ENCODE measurements at places on chromosomes 3 and 15.

DNA sequence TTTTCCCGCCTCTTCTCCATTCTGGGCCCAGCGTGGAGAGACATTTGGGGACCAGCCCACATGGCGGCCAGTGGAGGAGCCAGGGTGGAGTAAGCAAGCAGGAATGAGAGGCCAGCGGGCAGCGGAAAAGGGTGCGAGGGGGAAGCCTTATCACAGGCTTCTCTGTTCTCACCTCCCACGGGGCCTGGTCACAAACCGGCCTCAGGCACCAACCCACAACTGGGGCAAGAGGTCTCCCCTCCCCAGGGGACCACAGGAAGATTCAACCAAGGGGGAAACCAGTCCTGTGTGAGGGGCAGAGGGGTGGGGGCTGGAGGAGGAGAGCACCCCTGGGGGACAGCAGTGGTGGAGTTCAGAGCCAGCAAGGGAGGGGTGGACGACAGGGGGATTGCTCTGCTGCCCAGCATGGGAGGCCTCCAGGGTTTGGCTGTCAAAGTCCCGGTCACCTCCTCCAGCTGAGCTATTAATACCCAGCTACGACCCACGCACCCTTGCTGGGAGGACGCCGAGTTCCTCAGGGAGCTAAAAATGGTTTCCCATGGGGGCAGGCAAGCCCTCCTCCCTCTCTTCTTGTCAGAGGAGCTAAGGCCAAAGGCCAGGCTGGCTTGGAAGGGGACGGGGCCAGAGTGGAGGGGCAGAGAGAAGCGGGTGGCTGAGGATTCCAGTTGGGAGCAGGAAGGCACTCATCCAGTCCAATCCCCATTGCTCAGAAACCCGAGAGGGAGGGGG, 23.8 kb upstream of the RPL29 start:
- no peak for DNase-seq

- DNase-seq, result no peak
These were observed 6.0 kb upstream of the RTP1 start for GRCh38 chr3:187191271-187191670.

DNA sequence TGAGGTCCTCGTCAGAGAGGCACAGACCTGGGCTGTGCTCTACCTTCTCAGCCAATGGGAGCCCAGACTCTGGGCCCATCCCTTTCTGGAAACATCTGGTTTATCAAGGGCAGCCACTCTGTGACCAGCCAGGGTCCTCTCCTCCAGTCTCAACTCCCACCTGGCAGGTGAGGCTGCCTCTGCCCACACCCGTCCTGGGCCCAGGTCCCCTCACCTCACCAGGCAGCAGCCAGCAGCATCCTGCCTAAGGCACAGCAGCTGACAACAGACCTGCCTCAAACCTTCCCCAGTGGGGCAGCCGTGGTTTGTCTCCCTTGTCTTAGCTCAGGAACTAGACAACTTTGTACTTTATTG, 8.7 kb upstream of the VIPR1 start:
- no peak for DNase-seq

DNA sequence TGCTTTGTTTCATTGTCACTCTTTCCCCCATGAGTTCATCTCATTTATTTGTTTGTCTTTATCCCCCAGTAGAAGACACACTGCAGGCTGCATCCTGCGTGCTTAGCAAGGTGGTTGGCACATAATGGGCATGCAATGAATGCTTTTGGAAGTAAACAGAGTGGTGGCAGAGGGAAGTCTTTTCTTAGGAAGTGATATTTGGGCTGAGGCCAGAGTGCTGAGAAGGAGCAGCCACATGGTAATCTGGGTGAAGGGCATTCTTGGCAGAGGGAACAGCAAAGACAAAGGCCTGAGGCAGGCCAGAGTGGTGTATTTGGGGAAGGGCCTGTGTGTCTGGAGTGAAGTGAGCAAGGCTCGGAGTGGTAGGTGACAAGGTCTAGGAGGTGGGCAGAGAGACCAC, 17.7 kb upstream of the ADAMTS7 start:
- no peak for DNase-seq

GRCh38 chr3:101262393-101263240, 57.8 kb downstream of the IMPG2 start:
- DNase-seq, result no peak

- DNase-seq, result no peak
These were observed 92.0 kb upstream of the CCDC54 start for GRCh38 chr3:107285197-107285596.

GRCh38 chr3:150268426-150269391, 139.4 kb upstream of the TSC22D2 start:
- DNase-seq, result peak; percentile 44

DNA sequence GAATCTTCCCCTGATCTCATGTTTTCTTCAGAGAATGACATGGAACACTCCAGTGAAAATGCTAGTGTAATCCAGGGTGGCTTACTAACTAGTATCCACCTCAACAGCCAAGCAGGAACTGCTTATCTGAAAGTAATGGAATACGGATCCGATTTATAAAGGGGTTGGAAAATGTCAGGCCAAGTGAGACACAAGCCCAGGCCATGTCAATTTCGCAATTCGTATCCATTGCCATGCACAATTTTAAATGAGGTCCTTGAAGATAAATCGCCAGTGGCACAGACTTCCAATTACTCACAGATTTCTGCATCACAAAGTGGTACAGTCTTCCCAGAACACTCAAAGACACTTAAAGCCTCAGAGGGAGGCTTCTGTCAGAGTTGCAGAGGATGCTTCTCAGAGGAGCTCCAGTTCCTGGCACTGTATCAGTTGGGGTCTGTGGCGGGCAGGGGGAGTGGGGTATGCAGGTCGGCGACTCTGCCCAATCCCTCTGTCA, 16.5 kb upstream of the FAM240A start:
- no peak for DNase-seq

DNA sequence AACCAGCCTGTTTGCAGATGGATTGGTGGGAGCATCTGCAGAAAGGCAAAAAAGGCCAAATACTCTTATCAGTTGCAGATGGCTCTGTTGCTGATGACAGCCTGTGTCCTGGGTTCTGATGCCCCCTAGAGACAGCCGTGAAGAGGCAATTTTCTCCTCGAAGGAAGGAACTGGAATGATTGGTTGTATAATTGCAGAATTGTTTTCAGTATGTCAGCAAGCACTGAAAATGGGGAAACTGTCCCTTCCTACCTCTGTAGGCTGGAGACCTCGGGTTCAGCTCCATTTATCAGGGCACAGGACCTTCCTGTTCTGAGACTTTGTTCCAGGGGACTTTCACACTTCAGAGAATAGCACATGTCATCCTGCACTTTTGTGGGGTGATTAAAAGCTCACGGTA, 103.0 kb downstream of the PGPEP1L start:
- DNase-seq, result peak; percentile 57

DNA sequence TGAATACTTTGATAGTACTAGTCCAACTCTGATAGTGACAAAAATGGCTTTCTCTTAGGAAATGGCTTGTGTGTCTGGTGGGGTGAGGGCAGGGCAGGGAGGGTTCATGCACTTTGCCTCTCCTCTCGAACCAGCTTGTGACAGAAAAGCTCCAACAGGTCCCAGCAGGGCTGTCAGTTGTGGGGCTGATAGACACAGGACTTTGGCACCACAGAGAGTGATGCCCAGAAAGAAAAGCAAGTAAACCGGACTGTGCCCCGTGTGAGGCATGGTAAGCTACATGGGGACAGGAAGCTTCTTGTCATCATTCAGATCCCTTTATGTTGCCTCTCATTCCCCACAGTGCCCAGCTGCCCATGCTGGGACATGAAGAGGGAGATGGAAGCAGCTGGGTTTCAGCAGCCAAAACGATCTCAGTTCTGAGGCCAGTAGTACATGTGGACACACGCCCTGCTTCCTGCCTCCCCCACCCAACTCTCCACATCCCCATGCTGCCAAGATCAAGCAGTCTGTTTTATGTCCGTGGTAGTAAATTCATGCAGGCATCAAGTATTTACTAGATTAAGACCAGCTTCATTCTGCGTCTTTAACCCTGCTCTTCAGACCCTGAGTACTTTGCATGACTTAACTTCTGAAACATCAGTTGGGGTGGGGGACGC, 29.7 kb upstream of the LIPC start:
- DNase-seq, result no peak

- DNase-seq, result peak; percentile 88
These were observed 217.1 kb upstream of the TPRG1 start for GRCh38 chr3:188954590-188955208.

DNA sequence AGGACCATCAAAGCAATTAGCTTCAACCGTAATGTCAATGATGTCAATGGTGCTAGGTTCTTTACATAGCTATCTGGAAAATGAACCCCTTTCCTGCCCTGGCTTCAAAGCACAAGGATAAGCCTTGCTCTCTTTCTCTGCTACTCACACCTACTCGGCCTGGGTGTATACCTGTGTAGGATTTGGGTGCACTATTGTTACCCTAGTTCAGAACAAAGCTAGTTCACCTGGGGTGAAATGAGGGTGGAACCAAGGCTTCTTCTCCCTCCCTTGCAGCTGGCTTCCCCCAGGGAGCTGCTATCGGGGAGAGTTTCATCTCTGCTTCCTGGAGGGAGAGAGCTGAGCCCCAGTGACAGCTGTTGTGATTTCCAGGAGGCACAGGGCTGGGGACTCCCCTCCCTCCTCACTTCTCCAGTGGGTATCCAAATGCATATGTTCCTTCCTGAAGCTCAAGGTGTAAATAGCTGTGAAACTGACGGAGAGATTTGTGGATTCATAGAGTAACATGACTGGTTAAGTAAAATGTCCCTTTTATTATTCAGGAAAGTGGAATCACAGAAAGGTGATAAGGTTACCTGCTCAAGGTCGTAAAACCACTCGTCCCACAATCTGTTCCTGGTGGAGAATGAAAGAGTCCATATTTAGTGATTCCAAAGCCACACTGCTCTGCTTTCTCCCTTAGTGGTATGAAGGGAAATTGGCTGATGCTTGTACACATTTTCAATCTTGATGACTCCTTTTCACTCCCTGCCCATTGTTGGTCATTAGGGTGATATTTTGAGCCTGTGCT, 11.8 kb upstream of the C3orf70 start:
- DNase-seq, result no peak

DNA sequence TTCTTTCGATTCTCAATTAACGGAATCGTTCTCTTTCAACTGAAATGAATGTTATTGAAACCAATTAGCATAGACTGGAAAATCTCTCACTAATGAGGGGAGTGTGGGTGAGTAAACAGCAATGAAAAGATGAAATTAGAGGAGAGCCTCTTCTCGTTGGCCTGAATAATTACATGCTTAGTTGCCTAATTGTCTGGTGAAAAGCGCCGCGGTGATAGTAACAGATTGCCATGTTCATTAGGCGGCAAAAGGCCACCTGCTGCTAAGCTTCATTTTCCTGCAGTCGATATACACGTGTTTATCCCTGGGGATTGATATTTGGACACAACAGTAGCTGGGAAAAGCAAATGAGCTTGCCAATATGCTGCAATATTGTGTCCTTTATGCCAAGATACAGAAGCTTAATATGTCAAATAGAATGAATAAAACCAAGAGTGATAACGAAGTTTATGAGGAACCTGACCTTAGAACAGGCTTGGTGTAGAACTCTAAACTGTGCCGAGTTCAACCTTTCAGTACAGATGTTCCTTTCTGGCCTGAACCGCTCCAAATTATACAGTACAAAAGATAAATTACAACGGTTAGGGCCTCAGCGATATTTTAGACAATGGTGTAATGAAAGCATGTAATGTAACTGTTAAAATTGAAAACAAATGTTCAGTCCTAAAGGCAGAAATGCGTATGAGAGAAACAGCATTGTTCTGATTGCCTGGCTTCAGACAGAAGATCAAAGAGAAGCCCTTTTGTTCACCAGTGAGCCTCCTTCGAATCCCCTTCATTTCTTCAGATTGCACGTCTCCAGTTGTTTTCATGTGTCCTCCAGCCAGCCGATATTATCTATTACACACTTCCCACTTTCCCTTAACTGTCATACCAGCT, 185.2 kb downstream of the SHOX2 start:
- DNase-seq, result no peak

All from Caco-2 (cell line).